NCI-H187 (cell line): ENCODE measurements at places on chromosomes 7 and 10.

DNA sequence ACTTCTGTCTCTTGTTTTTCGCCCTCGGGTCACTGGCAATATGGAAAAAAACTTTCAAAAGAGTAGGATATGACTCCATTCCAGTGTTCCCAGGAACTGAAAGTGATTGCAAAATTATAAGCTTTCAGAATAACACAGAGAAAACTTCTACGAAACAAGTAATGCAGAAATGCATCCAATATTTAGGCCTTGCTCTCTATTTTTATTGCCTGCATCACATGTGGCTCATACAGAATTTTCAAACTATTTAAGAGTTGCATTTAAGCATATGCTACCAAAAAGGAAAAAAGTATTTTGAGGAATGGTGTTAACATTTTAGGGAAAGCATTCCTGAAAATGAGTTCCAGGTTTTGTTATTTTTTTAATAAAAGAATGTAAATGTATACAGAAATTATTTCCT lies 228.0 kb downstream of the CACNB2 start:
- DNase-seq: no peak

DNA sequence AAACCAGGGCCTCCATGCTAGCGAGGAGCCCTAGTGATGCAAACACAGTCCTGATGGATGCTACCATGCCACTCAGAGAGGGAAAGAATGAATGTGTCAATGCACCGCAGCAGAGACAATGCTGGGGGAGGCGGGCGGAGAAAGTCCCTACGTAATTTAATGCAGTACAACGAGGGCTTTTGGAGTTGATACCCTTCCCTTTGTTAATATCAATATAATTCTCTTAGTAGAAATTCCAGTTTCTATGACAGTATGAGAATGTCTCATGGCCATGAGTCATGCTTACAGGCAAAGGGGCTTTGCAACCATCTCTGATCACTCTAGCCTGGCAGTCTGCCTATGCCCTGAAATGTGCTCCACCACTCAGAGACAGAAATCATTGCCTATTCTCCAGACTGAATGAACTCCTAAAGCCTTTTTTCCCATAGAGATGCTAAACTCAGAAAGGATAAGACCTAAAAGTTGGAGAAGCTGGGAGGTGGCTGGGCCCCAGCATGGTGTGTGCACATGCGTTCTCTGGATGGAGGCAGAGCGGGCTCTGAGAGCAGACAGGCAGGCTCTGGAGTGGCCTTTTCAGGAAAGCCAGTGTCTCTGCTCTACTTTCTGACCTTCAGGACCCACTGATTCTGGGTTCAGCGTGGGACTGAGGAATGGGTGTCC lies 20.3 kb upstream of the GIMAP2 start:
- no peak for DNase-seq

- DNase-seq: no peak
Observed at GRCh38 chr7:32020551-32021159, 49.6 kb downstream of the PDE1C start.

DNA sequence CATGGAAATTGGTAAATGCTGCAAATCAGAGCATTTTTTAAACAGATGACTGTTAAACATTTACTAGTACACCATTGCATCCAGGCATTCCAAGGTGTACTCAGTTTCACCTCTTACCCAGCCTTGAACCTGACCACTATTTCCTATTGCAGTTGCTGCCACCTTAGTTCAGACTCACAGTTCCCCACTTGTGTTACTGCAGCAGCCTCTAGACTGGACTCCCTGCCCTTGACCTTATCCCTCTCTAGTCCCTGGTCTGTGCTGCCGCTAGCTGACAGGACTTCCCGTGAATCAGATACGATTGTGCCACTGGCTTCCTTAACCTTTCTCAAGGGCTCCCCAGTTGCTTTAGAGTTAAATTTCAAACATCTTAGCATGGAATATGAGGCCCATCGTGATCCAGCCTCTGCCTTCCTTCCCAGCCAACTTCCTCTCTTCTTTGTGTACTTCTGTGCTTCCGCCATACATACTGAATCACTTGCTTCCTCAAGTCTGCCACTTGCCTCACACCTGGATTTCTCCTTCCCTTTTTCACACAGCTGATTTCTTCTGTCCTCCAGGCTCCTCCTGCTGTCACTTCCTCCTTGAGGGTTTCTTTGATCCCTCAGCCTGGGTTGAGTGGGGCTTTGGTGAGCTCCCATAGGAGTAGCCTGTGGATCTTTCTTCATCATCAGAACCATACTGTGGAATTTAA lies 118.7 kb upstream of the GJD4 start:
- no peak for DNase-seq

DNA sequence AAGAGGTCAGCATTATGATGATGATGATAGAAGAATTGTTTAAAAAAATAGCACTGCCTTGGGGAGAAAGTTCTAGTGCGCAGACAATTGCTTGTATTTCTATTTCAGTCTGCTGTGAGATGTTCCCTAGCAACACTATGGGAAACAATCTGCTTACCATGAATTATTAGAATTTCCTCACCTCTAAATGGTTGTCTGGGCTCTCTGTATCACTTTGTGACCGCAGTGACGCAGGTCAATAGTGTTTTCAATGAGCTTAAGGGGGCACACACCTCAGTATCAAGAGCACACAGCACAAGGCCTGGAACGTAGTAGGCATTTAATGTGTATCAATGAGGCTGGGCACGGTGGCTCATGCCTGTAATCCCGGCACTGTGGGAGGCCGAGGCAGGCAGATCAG lies 98.9 kb upstream of the TARP start:
- no peak for DNase-seq

- no peak for DNase-seq
Observed at GRCh38 chr7:51175316-51175991, 141.2 kb downstream of the COBL start.

- no peak for DNase-seq
Observed at GRCh38 chr7:142606081-142606480, 143.2 kb upstream of the PRSS1 start.

DNA sequence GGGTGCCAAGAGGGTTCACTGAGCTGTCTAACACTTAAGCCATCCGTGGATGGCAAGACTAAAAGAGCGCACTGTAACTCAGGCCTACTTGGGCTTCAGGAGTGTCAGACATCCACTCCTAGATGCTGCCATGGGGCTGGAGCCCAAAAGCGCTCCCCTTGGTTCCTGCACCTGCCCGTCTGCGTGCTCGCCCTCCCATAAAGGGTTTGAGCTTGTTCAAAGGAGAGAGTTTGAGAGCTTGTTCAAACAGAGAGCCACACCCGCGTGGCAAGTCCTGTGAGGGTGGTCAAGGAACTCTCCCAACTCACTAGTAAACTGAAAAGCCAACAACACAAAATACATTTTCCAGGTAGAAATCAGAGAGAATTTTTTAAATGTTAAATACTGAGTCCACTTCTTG lies 256.7 kb downstream of the SEMA3A start:
- DNase-seq: no peak

GRCh38 chr10:19491166-19491565 lies 325.1 kb upstream of the PLXDC2 start:
- DNase-seq: no peak
